Activated CD8-positive, alpha-beta memory T cell treated with anti-CD3 and anti-CD28 coated beads for 1 hour (primary cell): ENCODE measurements at places on chromosomes 5 and 9.

GRCh38 chr9:96419691-96419969 is 1.5 kb upstream of the ZNF367 start:
- no peak for DNase-seq

GRCh38 chr5:33479311-33479710 is 38.5 kb downstream of the TARS1 start:
- DNase-seq, result no peak

DNA sequence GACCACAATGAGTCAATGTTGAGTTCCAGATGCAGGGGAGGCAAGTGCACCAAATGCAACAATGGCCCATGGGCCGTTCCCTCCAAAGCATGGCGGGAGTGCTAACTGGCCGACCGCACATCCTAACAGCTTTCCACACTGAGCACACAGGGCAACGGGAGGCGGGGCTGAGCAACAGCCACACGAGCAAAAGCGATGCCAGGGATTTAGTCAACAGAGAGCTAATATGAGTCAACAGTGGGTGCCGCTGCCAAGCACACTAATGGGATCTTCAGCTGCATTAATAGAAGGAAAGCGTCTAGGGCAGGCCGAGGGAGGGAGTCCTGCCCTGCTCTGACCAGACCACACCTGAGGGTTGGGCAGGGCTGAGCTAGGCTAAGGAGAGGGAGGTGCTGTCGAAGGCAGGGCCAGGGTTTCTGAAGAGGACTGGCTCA is 4.6 kb downstream of the EPB41L4B start:
- DNase-seq, result no peak

GRCh38 chr9:88196142-88196790 is 58.0 kb upstream of the SPATA31C2 start:
- no peak for DNase-seq

DNA sequence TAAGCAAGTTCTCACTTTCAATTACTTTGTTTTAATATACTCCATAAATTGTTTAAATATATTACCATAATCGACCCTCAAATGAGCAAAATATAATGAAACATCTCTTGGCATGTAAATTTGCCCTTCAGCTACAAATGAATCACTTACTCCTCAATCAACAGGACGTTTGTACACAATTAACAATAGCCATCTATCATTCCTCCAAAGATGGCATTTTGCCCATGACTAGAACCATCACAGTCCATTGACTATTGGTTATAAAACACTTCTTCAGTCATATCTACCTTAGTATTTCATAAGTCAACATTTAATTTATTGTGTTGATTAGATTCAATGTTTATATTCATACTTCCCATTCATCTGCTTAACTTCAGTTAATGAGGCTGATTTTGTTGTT is 127.2 kb downstream of the CTNND2 start:
- no peak for DNase-seq

DNA sequence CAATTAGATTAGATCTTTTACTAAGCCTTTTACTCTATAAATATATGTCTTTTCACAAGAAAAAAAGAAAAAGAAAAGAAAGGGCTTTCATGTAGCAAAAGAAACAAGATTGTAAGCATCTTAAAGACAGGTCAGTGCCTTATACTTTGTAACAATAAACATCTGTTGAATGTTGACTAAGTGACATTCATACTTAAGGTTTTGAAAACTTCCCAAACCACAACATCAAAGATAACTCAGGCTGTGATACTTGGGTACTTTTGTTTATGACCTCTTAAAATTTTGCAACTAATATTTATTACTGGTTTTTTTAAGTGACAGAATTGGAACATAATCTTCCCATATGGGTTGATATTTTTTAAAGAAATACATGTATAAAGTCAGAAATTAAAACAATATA is 7.4 kb downstream of the GRAMD2B start:
- no peak for DNase-seq

- DNase-seq, result no peak
These were observed 201.8 kb upstream of the NMUR2 start for GRCh38 chr5:152606776-152607364.

DNA sequence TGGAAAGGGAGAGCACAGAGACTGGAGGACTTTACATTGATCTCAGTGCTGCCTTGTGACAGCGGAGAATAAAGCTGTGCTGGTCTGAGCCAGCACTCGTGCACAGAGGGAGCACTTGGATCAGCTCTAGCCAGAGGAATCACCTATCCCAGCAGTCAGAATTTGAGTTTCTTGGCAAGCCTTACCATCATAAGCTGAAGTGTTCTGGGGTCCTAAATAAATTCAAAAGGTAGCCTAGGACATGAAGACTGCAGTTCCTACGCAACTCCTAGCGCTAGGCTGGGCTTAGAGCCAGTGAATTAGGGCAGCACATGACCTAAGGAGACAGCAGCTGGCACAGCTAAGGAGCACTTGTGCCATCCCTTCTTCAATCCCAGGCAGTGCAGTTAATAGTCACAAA is 119.5 kb downstream of the HMHB1 start:
- DNase-seq, result no peak

GRCh38 chr5:5316334-5316733 is 106.1 kb upstream of the ICE1 start:
- no peak for DNase-seq

DNA sequence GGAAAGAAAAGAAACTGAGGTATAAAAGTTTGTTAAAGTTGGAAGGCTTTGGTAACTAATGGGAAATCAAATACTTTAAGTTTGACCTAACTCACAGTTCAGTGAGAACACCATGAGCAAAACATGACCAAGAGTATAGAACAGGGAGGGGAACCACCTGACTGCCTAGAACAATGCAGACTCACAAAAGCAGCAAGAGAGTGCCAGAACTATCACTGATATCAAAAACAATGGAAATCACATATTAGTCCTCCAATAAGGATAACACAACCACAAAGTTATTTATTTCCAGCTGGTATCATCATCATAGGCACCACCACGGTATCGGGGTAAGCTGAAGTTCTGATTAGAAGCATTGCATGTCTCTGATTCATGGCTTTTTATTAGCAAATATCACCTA is 77.5 kb downstream of the TRPM6 start:
- DNase-seq, result no peak

DNA sequence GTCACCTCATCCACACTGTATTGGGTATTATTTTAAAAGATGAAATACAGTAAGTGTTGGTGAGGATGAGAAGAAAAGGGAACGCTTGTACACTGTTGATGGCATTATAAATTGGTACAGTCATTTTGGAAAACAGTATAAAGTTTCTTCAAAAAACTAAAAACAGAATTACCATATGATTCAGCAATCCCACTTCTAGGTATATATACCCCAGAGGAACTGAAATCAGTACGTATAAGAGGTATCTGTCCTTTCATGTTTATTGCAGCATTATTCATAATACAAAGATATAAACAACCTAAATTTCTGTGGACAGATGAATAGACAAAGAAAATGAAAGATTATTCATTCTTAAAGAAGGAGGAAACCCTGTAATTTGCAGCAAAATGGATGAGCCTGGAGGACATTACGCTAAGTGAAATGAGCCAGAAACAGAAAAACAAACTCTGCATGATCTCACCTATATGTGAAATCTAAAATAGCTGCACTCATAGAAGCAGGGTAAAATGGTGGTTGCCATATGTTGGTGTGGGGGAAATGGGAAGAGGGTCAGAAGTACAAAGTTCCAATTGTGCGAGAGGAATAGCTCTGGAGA is 191.6 kb downstream of the TRIM36 start:
- no peak for DNase-seq

DNA sequence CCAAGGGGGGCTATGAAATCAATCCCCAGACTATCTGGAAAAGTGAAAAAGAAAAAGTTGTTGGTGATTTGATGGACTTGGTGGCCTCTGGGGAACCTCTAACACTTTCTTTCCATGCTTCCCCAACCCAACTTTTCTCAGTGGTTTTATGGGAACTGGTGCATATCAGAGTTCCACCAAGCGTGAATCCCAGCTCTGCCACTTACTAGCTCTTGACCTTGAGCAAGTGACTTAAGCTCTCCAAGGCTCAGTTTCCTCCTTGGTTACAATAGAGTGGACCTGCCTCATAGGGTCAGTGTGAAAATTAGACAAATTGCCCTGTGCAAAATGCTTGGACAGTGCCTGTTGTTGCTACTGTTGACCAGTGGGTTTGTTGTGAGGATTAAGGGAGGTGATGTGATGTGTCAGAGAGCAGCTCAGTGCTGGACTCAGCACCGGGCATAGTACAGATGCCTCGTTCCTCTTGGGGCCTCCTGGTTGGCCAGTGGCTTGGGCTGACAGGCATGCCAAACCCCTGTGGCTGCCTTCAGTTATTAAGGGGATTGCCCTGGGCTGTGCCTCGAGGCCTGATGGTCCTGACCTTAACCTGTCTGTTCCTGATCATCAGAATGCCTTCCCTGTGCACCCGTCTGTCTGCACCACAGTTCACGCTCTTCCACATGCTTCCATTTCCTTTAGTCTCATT is 49.3 kb downstream of the COL15A1 start:
- no peak for DNase-seq

- no peak for DNase-seq
These were observed 22.5 kb downstream of the DYNC2I2 start for GRCh38 chr9:128634111-128634510.

- no peak for DNase-seq
These were observed 355.7 kb upstream of the IRX2 start for GRCh38 chr5:3107156-3107611.

- no peak for DNase-seq
These were observed at the start of gene SHISAL2B for GRCh38 chr5:64690417-64691151. Gene SHISAL2B, plus strand, starts transcription at chr5:64690503. Its CDS starts 121 bp downstream, at chr5:64690624.

- DNase-seq, result no peak
These were observed 5.6 kb upstream of the URM1 start for GRCh38 chr9:128365525-128365924.

DNA sequence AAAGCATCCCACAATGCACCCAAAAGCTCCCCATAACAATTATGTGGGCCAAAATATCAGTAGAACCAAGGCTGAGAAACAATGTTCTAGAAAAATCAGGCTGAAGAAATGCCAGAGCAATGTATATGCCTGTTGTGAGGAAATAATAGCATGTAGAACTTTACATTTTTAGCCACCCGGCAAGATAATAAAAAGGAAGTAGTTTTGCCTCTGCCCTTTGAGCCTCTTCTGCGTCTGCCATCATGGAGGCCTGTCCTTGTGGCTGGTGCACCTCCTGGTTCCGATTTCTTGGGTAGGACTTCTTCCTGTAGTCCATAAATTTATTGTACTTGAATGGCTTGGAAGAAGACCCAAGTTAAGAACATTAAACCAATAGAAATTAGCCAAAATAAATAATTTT is 38.9 kb upstream of the TNFAIP8 start:
- DNase-seq, result no peak

DNA sequence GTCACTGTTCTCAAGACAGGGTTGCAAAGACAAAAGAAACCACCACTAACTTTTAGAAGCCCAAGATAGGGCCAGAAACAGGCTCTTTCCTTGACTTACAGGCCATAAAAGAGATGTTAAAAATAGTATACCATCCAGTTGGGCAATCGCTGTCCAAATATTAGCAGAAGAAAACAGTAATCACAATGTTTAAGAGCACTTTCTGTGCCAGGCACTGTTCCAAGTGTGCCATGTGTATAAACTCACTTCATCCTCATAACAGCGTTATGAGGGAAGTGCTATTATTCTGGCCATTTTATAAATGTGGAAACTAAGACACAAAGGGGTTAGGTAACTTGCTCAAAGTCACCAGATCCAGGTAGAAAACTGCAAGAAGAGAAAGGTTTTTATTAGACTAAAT is 111.7 kb downstream of the KCNN2 start:
- no peak for DNase-seq

GRCh38 chr5:38831909-38832308 is 13.9 kb upstream of the OSMR start:
- DNase-seq, result no peak

DNA sequence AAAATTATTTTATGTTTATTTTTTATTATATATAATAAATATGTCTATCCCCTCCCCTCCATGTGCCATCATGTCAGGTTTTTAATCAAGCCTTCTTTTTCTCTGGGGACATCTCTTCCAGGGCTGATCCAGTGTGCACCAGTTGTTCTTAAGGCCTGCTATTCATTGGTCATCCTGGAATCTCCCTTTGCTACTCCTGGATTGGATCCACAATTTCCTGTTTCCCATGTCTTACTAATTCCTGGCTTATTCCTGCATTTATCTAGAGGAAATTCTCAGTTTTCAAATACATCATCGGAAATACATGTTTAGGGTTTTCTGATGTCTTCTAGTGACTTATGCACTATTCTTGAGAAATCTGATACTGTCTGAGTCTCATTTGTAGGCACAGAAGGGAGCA is 56.8 kb downstream of the ANGPTL2 start:
- DNase-seq, result no peak

GRCh38 chr5:100772548-100772947 is 130.5 kb downstream of the ST8SIA4 start:
- DNase-seq, result no peak

- no peak for DNase-seq
These were observed 197.9 kb downstream of the TLE4 start for GRCh38 chr9:79769476-79770275.

GRCh38 chr9:1002678-1003077 is 26.2 kb downstream of the DMRT3 start:
- DNase-seq, result no peak

- no peak for DNase-seq
These were observed 103.1 kb upstream of the TXNDC8 start for GRCh38 chr9:110440796-110441195.

- DNase-seq, result no peak
These were observed 531.9 kb upstream of the PTPRD start for GRCh38 chr9:11144746-11145145.

- no peak for DNase-seq
These were observed 7.2 kb upstream of the MCC start for GRCh38 chr5:113495422-113495841.

DNA sequence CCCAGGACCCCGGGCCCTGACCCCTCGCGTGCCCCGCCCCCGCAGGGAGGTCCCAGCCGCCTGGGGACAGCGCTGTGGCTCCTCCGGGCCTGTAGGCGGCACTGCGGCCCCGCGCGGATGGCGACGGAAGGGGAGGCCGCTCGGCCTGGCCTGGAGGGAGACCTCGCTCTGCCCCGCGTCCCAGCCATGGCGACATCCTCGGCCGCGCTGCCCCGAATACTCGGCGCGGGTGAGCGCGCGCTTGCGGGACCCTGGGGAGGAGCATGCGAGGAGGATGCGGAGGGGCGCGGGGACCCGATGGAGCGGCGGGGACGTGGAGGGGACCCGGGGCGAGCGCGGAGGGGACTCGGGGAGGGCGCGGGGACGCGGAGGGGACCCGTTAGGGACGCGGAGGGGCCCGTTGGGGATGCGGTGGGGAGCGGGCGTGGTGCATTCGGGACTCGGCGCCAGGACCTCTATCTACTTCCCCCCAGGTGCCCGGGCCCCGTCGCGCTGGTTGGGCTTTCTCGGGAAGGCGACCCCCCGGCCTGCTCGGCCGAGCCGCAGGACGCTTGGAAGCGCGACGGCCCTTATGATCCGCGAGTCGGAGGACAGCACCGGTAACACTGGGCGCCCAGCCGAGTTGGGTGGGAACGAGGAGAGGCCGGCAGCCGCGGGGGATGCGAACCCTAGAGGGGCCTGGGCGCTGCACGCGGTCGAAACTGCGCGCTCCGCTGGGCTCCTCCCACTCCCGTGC is at the start of gene MRPS2:
MRPS2 (plus strand) TSS at position 158 of the 736 bp plus-strand sequence; CDS start at position 187, 29 bp downstream.
- peak; percentile 76 for DNase-seq

- no peak for DNase-seq
These were observed 1.7 kb downstream of the AGGF1 start for GRCh38 chr5:77031891-77032290.

- no peak for DNase-seq
These were observed 102.8 kb upstream of the DAP start for GRCh38 chr5:10863763-10864383.
